T-helper 2 cell (primary cell): ENCODE measurements at places on chromosomes 16 and 17.
A peak's percentile ranks its signal among the peaks of the same experiment; 100 is the strongest.

DNA sequence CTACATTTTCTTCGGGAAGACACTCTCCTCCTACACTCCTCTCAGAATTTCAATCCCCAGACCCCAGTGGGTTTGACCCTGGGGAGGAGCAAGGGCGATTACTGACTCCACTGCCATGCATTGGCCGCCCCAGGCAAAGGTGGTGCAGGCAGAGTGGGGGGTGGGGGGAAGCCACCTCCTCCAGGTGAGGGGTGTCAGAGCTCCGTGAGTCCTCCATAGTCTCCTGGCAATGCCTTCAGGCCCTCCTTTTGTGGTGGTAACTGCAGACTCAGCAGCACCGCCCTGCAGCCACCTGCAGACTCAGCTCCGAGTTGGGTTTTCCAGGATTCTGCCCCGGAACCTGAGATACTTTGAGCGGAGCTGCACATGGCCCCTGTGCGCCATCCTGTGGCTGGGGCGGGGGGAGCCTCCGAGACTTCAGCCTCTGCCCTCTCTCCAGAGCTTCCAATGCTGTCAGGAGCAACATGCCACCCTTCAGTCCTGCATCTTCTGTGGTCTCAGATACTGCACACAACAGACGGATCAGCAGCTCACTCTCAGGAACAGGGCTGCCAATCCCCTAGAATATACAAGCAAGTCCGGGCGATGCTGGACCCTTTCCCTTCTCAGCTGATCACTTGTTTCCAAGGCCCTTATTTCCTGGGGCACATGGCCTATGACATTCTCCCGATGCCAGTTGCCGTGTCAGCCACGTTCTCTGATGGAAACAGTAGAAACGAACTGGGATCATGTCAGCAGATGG is 2.4 kb upstream of the SLC47A2 start:
- DNase-seq, result no peak

GRCh38 chr17:46163929-46164594 is 29.2 kb downstream of the KANSL1 start:
- no peak for DNase-seq

GRCh38 chr16:49216593-49216992 is 65.0 kb downstream of the CBLN1 start:
- no peak for DNase-seq

DNA sequence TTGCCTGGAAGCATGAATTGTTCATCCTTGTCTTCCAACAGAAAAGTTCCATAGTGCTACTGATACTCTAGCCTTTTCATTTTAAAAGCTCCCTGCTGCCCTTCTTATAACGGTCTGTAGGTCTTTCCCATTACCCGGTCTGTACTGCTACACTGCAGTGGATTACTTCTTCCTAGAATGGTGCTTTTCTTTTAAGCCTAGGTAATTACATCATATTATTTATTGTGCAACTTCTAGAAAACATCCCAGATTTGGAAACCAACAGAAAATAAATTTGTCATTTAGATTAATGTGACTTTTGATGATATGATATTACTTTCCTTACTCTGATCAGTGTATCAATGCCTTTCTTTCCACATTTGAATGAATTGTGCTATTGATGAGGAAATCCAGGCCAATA is 199.4 kb downstream of the TANC2 start:
- DNase-seq, result no peak

GRCh38 chr17:22273308-22273707 is 581.0 kb downstream of the KCNJ18 start:
- no peak for DNase-seq

DNA sequence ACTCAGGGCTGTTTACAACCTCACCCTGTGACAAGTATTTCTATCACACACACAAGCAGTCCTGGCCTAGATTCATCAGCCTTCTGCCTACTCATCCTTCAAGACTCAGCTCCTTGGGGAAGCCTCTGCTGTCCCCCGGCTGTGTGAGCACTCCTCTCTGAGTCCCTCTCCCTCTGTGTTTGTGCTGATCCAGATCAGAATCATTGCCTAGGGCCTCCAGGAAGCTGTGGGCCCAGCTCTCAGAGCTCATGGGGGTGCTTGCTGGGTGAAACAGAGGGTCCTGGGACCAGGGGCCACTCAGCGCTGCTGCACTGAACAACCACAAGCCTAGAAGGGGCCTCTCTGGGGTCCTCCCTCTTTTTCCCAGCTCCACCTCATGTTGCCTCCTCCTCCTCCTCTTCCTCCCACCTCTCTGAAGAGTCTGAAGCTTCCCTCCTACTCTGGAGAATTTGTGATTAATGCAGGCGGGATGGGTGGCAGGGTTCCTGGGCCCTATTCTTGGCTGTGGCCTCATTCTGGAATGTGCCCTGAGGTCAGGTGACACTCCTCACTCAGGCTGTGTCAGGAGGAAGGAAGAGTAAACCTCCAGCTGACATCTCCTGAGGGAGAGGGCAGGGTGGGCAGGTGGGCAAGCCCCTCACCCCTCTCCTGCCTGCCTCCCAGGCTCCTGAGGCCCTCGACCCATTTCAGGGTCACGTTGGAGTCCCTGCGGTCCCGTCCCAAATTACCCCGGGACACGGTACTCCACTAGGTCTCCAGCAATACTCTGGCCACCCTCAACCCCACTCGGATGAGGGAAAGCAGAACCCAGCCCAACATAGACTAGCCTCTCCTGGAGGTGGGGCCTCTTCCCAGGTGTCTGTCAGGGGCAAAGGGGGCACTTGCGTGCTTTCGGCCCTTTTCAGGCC is 10.1 kb downstream of the WFIKKN2 start:
- no peak for DNase-seq

GRCh38 chr16:17211797-17212196 is 259.0 kb downstream of the XYLT1 start:
- DNase-seq, result peak; percentile 6

- DNase-seq, result no peak
Observed at GRCh38 chr16:87744750-87745514, 20.9 kb downstream of the KLHDC4 start.

GRCh38 chr17:20774472-20775135 is 195.1 kb downstream of the CDRT15L2 start:
- no peak for DNase-seq

DNA sequence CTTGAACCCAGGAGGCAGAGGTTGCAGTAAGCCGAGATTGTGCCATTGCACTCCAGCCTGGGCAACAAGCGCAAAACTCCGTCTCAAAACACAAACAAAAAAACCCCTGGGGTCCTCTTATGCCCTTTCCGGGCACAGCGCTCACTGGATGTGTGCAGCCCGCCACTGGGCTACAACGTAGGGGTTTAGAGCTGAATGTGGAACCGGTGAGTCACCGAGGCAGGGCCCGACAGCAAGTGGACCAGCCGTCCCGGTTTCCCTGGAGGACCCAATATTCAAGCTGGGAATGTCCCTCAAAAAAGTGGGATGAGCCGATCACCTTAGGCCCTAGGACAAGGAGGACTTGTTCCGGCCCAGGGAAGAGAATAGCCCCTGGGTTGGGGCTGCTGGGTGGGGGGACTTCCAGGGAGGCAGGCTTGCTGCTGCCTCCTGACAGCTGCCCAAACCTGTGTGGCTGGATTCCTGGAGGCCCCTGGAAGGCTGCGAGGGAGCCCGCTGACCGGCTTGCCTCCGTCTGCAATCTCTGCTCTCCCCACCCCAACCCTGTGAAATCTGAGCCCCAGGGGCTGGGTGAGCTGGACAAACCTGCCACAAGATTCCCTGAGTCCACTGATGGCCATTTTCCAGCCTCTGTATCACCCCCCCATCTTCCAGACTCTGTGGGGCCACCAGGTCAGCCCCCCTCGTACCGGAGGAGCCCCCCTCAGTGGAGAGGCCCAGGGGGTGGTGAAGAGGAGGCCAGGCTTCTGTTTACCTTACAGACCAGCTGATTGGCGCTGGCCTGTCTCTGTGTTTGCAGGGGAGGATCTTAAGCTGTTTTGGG is 2.9 kb upstream of the CLDN9 start:
- no peak for DNase-seq

DNA sequence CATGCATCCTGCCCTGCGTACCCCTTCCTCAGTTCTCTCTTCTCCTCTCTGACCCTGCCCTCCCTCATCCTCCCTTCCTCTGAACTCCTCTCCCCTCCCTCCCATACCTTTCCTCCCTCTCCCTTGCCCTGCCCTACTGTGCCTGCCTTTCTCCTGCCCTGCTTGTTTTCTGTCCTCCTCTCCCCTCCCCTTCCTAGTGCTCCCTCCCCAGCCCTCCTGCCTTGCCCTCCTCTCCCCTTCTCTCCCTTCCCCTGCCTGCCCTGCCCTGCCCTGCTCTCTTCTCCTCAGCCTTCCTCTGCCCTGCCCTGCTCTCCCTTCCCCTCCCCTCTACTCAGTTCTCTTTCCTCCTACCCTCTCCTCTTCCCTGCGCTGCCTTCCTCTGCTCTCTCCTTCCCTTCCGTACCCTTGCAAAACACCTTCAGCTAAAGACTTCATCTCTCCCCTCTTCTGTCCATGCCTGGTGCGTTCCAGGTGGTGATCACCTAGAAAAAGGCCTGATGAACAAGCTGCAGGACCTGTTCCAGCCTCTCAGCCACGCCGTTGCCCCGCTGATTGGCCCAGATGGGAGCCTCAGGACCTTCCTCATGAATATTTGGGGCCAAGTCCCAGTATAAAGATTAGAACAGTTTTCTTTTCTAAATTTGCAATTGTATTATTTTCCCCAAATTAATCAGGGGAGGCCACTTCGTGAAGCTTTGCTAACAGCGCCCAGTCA is 290.5 kb downstream of the CPPED1 start:
- DNase-seq, result no peak

- no peak for DNase-seq
Observed at GRCh38 chr16:23920899-23921298, 85.1 kb downstream of the PRKCB start.

- DNase-seq, result no peak
Observed at GRCh38 chr16:65305266-65305959, 183.6 kb upstream of the CDH11 start.

- DNase-seq, result no peak
Observed at GRCh38 chr16:69190046-69190588, 3.2 kb downstream of the SNTB2 start.

- no peak for DNase-seq
Observed at GRCh38 chr16:11418506-11418905, 73.2 kb downstream of the RMI2 start.

GRCh38 chr17:40547079-40547784 is 18.0 kb downstream of the CCR7 start:
- no peak for DNase-seq

DNA sequence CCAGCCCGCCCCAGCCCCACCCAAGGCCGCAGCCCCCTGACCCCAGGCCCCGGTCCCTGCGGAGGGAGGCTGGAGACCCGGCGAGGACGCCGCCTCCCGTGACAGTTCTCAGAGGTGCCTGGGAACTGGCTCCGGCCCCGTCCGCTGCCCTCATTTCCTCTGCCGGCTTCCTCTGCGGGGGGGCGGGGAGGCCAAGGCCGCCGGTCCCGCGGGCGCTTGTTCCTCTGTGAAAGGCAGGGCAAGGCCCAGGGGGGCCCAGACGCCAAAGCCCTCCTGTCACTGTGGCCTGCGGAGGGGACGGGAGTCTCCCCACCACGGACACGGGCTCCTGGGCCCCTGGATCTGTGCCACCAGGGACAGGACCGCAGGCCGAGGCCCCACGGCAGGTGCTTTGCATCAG is 5.0 kb upstream of the PVALEF start:
- DNase-seq, result no peak

DNA sequence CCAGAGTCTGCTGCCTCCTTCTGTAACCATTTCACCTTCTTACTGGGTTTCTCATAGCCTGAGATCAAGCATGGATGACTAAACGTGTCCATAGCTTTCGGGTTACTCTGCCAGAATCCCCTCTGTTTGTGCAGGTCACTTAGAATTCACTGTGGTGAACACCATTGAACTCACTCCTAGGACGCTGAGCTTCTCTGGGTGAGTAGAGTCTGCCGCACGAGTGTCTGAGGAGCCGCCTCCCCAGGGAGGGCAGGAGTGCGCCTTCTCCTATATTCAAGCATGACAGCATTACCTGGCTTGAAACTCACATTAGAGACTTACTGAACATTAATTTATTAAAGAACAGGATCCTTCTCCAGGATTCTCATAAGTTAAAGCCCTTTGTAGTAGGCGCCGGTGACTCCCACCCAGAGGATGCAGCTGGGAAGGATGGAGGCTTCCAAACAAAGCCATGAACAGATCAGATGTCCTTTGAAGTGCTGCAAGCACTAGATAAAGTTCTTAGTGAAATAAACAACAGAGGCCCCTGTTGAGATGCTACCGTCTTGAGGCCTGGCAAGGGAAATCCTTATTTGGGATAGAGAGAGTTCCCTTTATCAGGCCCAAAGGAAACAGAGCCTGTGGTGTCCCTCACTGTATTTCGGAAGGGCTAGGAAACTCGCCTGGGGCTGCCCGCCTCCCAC is 144.6 kb upstream of the PLCG2 start:
- DNase-seq, result no peak

GRCh38 chr17:67685351-67685750 is 32.4 kb upstream of the NOL11 start:
- DNase-seq, result no peak

DNA sequence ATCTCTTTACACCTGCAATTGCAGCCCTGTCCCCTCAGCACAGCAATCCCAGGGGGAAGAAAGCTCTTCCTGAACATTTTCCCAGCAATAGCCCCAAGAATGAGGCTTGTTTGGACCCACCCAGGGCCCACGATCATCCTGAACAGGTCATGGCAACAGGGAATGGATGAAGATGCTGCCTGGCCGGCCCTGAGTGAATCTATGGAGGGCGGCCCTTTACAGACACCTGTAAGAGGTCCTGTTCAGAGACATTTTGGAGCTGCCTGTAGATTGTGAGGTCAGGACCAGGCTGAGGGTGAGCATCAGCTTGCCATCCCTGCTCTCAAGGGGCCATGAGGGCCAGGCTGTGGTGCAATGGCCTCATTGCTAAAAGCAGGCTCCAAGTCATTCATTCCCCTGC is 69.1 kb downstream of the COG7 start:
- no peak for DNase-seq

GRCh38 chr16:89931305-89931896 is 8.3 kb downstream of the TUBB3 start:
- DNase-seq, result no peak

- no peak for DNase-seq
Observed at GRCh38 chr17:56502120-56502654, 91.3 kb upstream of the NOG start.

- no peak for DNase-seq
Observed at GRCh38 chr16:66508248-66508913, 41.5 kb downstream of the TK2 start.
